Stimulated activated CD8-positive, alpha-beta memory T cell treated with anti-CD3 and anti-CD28 coated beads, Interleukin-15, amount 100 ng/mL, for 24 hours (primary cell): ENCODE measurements at places on chromosomes 3 and 15.

- no peak for DNase-seq
These were observed 95.9 kb downstream of the ADAMTS17 start for GRCh38 chr15:100245855-100246254.

DNA sequence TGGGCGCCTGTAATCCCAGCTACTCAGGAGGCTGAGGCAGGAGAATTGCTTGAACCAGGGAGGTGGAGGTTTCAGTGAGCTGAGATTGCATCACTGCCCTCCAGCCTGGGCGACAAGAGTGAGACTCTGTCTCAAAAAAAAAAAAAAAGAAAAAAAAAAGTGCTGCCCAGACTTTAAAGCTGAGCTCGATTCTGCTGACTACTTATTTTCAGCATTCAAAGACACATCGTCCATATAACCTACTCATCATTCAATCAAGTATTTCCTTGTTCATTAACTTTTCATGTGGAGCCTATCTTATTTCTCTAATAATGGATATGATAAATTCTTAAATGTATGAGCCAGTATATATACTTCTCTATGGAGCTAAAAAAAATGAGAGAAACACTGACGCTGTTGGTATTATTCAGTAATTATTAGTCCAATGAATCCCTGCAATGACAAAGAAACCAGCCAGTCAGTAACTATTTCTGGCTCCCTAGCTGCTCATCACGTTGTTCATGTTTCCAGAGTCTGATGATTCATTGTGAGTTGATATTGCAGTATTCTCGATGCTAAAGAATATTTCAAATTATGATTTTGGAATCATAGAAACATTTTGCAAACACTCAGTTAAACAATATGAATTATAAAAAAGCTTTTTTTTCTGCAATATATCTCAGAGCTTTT is 111.9 kb downstream of the RAP2B start:
- DNase-seq, result no peak

DNA sequence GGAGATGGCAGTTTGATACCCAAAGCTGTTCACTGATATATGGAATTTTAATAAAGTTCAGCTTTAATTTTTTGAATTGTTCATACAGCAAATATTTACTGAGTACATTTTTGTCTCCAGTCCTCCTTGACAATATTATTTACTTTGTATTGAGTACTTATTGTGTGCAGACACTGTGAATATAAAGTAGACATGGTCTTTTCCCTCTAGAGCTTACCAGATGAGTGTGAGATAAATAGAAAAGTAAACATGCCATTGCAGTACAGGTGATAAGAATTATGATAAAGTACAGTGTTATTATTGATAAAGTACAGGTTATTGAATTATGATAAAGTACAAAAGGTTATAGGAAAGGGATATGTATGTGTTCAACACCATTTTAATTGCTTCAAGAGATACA is 2.1 kb downstream of the UBA5 start:
- no peak for DNase-seq

GRCh38 chr15:56736308-56736707 is 3.0 kb upstream of the ZNF280D start:
- no peak for DNase-seq

DNA sequence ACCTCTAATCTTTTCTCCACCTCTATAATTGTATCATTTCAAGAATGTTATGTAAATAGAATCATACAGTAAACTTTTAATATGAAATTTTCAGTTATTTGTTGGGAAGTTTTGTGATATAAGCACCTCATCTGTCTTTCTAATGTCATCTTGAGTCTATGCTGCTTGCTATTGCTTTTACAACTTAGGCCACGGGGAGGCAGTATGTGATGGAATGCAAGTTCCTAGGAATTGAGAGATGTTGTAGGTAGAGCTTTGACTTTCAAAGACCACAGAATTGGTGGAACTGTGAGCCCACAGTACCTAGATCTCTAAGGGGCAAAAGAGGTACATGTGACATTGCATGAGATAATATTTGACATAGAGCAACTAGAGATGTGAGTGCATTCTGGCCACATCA is 328.3 kb downstream of the MFSD1 start:
- no peak for DNase-seq

- DNase-seq, result no peak
These were observed 18.0 kb upstream of the SLTM start for GRCh38 chr15:58951388-58952007.

DNA sequence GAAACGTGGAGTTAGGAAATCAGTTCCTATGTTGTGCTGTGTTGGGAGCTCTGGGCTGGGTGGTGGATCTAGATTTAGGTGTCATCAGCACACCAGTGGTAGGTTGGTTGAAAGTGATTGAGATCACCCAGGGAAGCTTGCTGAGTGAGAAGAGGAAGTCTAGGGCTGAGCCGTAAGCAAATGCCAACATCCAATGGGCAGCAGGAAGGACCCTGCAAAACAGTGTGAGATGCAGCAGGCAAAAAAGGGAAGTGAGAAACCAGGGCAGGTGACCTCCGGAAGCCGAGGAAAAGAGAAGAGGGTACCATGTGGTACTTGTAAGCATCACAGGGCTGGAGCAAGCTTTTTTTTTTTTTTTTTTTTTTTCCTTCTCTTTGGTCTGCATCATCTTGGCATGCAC is 15.9 kb upstream of the COPG1 start:
- DNase-seq, result no peak

GRCh38 chr15:81010086-81010485 is 9.4 kb downstream of the TLNRD1 start:
- DNase-seq, result no peak

- no peak for DNase-seq
These were observed 4.5 kb upstream of the PARP15 start for GRCh38 chr3:122572940-122573412.

- DNase-seq, result no peak
These were observed 60.5 kb downstream of the CLDN1 start for GRCh38 chr3:190261740-190262139.

DNA sequence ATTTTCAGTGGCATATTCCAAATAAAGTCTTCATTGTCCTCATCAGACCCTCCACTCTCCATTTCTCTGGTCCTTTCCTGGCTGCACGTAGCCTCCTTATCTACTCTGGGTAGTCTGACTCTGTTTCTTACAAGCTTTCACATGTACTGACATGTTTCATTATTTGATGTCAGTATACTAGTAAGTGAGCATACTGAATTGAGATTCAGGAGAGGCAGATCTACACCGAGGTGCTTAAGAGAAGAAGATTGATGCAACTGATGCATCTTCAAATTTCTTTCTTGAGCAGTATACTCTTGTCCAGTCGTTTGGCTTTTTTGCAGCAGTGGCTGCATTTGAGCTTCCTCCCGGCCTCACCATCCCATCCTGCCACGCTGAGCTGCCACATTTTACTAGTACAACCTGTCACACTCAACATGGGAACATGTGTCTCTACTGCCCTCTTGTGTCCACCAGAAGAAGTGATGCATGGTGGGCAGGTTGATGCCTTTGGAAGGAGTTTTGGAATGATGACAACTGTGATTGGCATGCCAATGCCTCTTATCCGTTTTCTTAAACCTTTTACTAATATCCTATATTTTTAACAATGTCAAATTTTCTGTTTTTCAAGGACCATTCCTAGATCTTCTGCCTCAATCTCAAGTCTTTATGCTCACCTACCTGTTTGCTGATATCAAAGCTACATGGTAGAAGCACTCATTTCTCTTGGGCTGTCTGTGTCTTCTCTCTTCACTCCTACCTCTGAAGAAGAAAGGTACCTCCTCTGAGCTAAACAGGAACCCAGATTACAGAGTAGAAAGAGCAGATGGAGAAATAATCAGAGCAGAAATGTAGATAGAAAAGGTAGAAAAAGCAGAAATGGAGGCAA is 38.7 kb downstream of the GUCA1C start:
- peak; percentile 1 for DNase-seq

- DNase-seq, result peak; percentile 59
These were observed 17.5 kb upstream of the FANCD2 start for GRCh38 chr3:10008588-10009344.

- no peak for DNase-seq
These were observed 64.0 kb downstream of the GREM1 start for GRCh38 chr15:32781781-32782180.

DNA sequence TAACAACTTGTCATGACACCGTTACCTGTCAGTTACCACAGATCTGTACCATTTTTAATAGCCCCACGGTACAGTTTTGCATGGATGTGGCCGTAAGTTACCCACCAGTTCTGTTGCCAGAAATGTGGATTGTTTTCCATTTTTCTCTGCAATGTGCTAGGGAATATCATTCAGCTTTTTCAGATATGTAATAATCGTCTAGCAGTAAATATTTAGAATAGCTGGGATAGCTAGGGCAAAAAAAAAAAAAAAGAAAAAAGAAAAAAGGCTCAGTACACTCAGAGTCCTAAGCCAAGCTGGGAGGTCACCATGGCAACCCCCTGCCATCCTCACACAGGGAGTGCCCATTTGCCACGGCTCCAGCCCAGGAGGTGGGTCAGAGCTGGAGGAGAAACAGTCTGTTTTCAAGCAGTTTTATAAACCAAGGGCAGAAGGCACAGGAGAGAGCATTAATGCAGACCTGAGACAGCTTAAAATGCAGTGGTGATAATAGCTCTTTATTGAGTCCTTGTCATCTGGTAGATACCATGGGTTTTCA is 25.2 kb downstream of the PAQR5 start:
- DNase-seq, result no peak

GRCh38 chr15:33104212-33104611 is 90.3 kb downstream of the FMN1 start:
- DNase-seq, result no peak

GRCh38 chr3:15403965-15404364 is 23.4 kb downstream of the METTL6 start:
- no peak for DNase-seq

- DNase-seq, result no peak
These were observed 61.6 kb downstream of the WWTR1 start for GRCh38 chr3:149596134-149596770.

DNA sequence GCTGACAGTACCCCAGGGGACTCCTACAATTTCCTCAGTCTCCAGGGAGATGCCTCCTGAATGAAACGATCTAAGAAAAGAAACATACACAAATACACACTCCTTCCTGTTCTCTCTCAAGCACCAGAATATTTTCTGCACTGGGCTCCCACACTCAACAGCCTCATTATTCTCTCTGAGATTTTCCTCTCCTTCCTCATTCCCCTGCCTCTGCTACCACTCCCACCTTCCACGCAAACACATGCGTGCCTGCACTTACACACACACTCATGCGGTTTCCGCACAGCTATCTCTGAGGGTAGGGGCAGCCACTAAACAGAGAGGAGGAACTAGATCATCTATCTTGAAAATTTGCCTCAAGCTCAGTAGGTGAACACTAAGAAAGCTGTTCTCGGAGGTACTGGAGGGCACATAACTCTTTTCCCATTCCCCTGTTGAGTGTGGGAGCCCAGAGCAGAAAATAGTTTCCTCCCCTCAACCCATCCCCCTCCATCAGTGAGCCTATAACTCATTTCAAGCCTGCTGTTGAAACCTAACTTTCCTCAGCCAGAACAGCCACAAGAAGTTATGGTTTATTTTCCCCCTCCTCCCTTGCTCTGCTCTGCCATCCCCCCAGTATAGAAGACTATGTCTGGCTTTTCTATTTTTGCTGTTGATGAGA is 30.5 kb upstream of the TIPARP start:
- DNase-seq, result no peak

GRCh38 chr3:101850246-101851051 is 1.1 kb downstream of the NFKBIZ start:
- DNase-seq, result no peak

DNA sequence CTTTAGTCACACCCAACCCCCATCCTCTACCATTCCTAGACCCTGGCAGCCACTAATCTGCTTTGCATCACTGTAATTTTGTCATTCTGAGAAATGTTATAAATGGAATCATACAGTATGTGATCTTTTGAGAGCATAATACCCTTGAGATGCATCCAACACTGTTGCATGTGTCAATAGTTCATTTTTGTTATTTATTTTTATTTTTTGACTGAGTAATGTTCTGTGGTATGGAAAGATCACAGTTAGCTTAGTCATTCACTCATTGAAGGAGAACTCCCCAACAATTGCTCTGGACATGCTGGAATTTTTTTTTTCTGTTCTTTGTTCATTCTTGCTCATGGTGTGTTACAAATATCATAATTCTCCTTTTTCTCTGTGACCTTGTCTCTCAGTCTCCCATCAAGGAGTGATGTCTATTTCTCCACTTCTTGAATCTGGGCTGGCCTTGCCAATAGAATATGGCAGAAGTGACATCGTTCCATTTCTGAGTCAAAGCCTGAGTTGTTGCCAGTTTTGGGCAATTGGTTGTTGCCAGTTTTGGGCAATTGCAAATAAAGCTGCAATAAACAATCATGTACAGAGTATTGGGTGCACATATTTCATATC is 6.8 kb upstream of the ADPGK start:
- DNase-seq, result no peak

DNA sequence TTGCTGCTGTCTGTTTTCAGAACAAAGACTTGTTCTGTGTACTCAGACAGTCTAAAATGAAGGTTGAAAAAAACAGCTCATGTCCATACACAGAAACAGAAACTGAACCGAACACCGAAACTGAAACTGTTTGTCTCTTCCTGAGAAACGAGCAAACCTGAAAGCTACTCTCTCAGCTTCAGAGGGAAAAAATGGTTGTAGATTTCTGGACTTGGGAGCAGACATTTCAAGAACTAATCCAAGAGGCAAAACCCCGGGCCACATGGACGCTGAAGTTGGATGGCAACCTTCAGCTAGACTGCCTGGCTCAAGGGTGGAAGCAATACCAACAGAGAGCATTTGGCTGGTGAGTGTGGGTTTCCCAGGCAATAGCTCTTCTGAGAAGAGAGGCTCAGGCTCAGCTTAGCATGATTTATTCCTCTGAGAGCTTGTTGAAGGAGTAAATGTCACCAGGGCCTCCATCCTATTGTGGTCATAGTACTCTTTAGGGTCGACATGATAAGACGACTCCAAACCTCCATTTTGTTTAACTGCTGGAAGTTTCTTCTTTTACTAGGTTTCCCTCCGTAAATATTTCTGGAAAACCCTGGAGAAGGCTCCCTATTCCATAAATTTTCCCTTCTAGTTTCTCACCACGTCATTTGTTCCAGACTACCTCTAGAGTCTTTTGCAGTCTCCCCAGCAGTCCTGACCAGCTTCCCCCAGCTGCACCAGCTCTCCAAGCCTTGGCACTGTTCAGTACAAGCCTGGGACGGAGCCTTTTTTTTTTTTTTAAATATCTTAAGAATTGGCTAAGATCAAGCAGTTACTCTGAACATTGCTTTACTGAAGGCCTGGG is at the start of gene RTP4:
RTP4 (plus strand) TSS at position 135 of the 838 bp plus-strand sequence; CDS start at position 192, 57 bp downstream.
- no peak for DNase-seq

- DNase-seq, result no peak
These were observed 61.4 kb downstream of the DENND4A start for GRCh38 chr15:65730549-65731172.

DNA sequence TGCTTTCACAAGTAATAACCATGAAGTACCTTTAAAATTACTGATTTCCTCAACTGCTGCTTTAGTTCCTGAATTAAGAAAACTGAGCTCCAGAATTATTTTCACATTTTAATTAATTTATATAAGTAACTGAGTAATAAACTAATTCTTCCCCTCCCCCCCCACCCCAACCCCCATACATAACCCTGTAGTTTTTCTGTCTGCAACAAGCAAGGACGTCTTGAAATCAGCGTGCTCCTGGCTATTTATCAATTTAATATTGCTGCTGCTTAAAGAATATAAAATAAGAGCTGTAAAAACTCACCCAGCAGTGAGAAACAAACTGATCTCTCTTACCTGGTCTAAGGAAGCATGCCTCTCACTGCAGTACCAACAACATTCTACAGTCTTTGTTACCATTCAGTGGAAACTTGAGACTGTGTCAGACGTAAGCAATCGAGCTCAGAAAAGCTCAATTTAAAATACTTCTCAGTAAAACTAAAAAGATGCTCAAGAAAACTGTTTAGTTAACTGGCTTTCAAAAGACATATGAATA is 121.0 kb downstream of the TFDP2 start:
- DNase-seq, result no peak

GRCh38 chr3:131688370-131688769 is 185.6 kb upstream of the MRPL3 start:
- no peak for DNase-seq
